ENCODE measurements at places on chromosomes 13 and 19.

- DNase-seq: peak; percentile 83
These were observed 5.0 kb upstream of the JUNB start for GRCh38 chr19:12786141-12786870.

DNA sequence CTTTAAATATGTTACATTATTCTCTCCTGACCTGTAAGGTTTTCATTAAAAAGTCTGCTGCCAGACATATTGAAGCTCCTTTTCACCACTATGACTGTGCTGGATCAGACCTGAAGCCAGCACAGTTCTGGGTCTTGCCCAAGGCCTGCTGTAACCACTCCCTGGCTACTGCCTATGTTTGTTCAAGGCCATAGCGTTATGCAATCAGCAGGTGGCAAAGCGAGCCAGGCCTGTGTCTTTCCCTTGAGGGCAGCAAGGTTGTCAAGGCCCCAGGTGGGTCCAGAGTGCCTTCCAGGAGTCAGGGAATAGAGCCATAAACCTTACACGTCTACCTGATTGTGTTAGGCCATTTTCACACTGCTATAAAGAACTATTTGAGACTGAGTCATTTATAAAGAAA lies 496.8 kb upstream of the PCDH9 start:
- DNase-seq: no peak

GRCh38 chr13:44197791-44198770 lies 175.5 kb upstream of the SERP2 start:
- no peak for DNase-seq

DNA sequence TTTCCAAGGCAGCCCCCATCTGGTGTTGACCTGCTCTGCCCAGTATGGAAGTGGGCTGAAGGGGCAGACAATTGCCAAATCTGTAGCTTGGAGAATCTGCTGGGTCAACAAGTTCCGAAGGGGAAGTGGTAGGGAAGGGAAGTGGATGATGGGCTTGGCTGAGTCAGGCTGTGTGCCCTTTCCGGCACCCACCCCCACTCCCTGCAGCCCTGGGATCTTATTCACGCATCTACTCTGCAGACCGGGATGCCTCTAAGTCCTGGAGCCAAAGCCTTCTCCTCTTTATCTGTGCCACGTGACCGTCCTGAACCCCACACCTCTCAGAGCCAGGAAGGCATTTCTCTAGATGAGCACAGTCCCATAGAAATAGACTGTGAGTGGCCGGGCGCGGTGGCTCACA lies 7.5 kb upstream of the C5AR2 start:
- peak; percentile 74 for DNase-seq

DNA sequence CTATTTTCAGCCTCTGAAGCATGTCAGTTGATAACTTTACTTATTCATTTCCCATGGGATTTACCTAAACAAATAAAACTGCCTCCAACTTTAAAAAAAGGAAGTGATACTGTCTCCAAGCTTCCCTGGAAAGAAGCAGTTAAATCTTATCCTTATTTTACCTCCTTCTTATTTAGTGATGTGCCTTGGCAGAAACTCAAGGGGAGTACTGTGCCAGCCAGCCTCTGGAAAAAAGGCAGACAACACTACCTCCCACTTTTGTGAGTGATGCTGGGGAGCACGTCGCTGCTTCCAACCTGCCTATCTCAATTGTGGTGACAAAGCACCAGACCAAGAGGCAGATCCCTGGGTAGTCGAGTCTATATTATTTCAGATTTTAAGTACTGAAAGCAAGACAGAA lies 765.6 kb downstream of the DIAPH3 start:
- no peak for DNase-seq

- no peak for DNase-seq
These were observed 88.4 kb upstream of the TPP2 start for GRCh38 chr13:102508411-102508810.

DNA sequence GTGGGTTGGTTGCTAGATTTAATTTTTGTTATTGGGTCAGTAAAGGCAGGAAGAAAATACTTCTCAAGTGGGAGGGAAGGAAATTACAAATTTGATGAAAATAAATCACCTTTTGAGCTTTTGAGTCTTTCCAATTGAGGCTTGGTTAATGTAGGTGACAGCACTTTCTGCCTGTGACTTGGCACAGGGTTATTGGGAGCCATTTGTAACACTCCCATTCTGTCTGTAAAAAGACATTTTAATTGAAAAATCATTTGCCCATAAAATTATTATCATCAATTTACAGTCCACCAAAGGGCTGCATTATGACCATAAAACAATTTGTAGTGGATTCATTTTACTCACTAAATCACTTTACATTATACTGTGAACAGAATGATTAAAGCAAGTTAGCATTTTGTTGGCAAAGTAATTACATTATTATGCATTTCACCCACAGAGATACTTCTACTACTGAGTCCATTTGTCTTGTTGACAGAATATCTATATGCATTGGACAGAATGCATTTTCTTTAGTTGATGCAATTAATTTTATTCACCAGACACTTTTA lies 974.6 kb downstream of the UQCRFS1 start:
- DNase-seq: no peak

DNA sequence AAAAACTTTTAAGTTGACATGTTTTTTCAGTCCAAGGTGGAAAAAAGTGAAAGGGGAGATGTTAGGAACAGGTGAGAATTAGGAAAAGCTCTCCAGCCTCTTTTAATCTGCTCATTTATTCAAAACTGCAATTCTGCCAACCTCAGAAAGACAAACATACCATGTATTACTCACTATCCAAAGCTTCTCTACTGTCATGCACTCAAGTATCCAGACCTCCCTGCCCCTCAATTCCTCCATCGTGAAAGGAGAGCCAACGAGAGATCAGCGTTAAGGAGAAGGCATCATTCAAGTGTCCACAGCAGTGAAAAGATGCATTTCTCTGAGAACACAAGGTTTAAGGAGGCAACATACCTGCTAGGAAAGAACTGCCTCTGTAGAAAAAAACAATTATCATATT lies 24.5 kb downstream of the DIAPH3 start:
- DNase-seq: no peak

DNA sequence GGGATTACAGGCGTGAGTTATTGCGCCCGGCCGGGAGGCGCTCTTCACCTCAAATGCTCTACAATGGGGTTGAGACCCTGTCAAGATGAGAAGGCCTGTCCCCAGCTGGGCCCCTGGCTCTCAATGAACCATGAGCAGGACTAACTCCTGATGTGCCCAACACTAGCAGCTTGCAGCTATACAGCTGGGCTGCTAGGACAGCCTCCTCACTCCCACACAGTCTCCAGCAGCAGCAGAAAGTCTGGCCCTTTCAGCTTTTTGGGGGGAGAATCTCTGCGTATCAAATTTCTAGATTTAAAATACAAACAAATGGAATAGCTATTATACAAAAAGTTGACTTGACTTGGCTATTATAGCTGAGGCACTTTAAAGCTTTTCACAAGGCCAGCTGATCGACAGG lies 30.2 kb downstream of the TMTC4 start:
- no peak for DNase-seq

DNA sequence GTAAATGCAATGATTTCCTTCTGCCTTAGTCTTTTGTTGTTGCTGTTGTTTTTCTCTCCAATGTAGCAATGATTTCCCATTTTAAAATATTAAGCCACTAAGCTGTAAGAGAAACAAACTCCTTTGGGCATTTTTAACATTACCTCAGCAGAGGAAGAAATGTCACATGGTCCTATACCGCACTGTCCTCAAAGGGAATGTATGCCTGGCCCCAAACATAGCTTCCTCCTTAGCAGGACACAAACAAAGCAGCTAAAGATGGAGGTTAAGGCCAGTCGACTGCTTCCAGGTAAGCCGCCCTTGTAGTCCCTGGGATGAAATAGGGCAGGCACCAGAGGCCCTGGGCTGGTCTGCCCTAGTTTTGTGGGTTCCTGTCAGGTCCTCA lies 249.0 kb downstream of the TSHZ3 start:
- no peak for DNase-seq

DNA sequence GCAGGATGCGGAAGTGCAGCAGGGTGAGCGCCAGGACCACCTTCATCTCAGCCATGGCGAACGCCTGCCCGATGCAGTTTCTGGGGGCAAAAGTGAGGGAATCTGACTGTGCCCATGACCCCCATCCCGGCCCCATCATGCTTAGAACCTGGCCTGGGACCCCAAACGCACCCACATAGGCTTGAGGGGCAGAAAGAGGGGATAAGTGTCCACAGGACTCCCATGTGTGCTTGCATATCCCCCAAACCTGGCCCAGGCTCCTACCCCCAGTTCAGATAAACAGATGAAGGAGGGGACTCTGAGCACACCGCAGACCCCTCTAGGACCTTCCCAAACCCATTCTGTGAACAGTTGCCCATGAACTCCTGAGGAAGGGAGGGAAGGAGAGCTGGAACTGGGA lies 16.0 kb upstream of the CYP4F2 start:
- no peak for DNase-seq
